ENCODE measurements at places on chromosomes 4 and X. TPM values are rescaled to one million over a fixed set of nuclear protein-coding genes. Genes with fewer than 3 reads are reported as not detected.

FHDC1 gene
- 1.7 TPM for total RNA-seq

PNMA6F gene
- not detected for total RNA-seq

DMRTC1B gene
- not detected for total RNA-seq

GPRASP1 gene
- total RNA-seq = 2.6 TPM

PPP2R2C gene
- not detected for total RNA-seq

MSANTD1 gene
- 0.64 TPM for total RNA-seq

JAKMIP1 gene
- not detected for total RNA-seq

HAND2 gene
- 45.4 TPM for total RNA-seq

PRPS1 gene
- 76.9 TPM for total RNA-seq

LRIT3 gene
- under 0.01 TPM for total RNA-seq

PROM1 gene
- total RNA-seq = under 0.01 TPM

RIBC1 gene
- 0.32 TPM for total RNA-seq

TGIF2LX gene
- not detected for total RNA-seq

NAP1L2 gene
- under 0.01 TPM for total RNA-seq

ENPP6 gene
- total RNA-seq = not detected

DSPP gene
- total RNA-seq = not detected

GLRA3 gene
- total RNA-seq = not detected

SPIN2A gene
- 1.3 TPM for total RNA-seq

COL4A6 gene
- 0.32 TPM for total RNA-seq

FRMPD4 gene
- 3.9 TPM for total RNA-seq

OPHN1 gene
- 9.0 TPM for total RNA-seq

TNIP3 gene
- total RNA-seq = 0.32 TPM

BRS3 gene
- total RNA-seq = not detected

NHSL2 gene
- 9.7 TPM for total RNA-seq

TRIM75 gene
- total RNA-seq = 0.32 TPM

TEX11 gene
- total RNA-seq = not detected

GABRB1 gene
- 0.32 TPM for total RNA-seq

FGF2 gene
- 176 TPM for total RNA-seq

RNF128 gene
- 0.43 TPM for total RNA-seq

CT47A7 gene
- total RNA-seq = not detected

SFRP2 gene
- not detected for total RNA-seq

GYPB gene
- not detected for total RNA-seq

LIAS gene
- 6.9 TPM for total RNA-seq

MAGEA2 gene
- total RNA-seq = not detected

CYBB gene
- total RNA-seq = 0.32 TPM

XKRX gene
- total RNA-seq = not detected

GLRB gene
- 6.8 TPM for total RNA-seq

TCP11X2 gene
- not detected for total RNA-seq

FAM184B gene
- not detected for total RNA-seq

TRIM60 gene
- total RNA-seq = 0.32 TPM

TAF1 gene
- total RNA-seq = 27.1 TPM

ARR3 gene
- total RNA-seq = not detected

CCDC149 gene
- 8.6 TPM for total RNA-seq

DCUN1D4 gene
- 36.4 TPM for total RNA-seq

MECP2 gene
- 25.1 TPM for total RNA-seq

CT83 gene
- not detected for total RNA-seq

SCML2 gene
- total RNA-seq = 1.7 TPM

PNMA6A gene
- total RNA-seq = 0.43 TPM

GPC4 gene
- 0.86 TPM for total RNA-seq

FMR1NB gene
- not detected for total RNA-seq

CTAG1A gene
- not detected for total RNA-seq

GAGE12F gene
- not detected for total RNA-seq

LRP2BP gene
- 1.3 TPM for total RNA-seq

SPINK2 gene
- total RNA-seq = not detected

CWH43 gene
- total RNA-seq = not detected
